ENCODE measurements at places on chromosomes 4 and X.

DNA sequence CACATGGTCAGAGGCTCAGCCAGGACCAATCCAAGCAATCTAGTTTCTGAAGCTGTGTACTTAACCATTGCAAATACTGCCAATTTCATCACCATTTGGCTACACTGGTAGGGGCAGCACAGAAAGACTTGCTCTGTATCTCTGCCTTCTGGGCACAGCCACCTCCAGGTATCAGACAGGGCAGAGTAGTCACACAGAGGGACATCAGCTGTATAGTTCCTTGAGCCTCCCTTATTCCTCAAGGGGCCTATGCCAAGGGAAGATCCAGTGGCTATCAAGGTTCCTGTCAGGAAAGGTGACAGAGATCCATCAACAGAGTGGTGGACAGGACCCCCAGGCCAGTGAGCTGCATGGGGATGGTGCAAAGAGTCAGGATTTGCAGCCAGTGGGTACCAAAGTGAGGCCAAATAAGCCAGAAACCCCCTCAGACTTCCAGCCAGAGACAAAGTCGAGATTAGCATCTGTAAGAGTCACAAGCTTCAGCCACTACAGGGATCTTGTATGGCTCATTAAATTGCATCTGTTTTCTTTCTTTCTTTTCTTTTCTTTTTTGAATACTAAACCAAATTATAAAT lies 381.6 kb upstream of the CPEB2 start:
- DNase-seq = no peak

GRCh38 chrX:30793075-30793766 lies 95.8 kb downstream of the TAB3 start:
- no peak for DNase-seq

GRCh38 chr4:38939165-38939564 lies 71.6 kb downstream of the FAM114A1 start:
- no peak for DNase-seq

DNA sequence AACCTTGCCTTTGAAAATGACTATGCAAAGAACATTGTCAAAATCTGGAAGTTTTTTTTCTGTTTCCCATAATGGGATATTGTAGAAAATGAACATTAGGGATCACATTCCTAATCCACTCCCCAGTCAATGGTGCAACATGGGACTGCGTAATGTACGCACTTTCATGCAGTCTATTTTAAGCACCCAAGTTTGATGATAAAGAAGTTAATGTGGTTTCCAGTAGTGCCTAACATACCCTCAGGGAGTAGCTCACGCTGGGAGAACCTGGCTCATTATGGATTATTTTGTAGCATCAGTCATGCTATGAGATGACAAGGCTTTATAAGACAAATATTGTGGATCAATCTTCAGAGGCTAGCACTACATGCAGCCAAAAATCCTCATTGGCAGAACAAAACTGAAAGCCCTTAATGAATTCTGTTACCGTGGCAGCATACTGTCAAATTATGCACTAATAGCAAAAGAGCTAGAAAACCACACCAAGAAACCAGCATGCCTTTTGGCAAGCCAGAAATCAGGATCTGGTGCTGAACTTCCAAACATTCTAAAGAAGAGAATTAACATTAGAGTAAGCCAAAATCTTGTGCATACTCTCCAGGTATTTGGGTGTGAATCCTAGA lies 1392.8 kb upstream of the TENM3 start:
- DNase-seq = no peak

GRCh38 chr4:101086801-101087586 lies 260.3 kb downstream of the PPP3CA start:
- DNase-seq = no peak

GRCh38 chr4:147958057-147958456 lies 226.2 kb downstream of the ARHGAP10 start:
- no peak for DNase-seq

DNA sequence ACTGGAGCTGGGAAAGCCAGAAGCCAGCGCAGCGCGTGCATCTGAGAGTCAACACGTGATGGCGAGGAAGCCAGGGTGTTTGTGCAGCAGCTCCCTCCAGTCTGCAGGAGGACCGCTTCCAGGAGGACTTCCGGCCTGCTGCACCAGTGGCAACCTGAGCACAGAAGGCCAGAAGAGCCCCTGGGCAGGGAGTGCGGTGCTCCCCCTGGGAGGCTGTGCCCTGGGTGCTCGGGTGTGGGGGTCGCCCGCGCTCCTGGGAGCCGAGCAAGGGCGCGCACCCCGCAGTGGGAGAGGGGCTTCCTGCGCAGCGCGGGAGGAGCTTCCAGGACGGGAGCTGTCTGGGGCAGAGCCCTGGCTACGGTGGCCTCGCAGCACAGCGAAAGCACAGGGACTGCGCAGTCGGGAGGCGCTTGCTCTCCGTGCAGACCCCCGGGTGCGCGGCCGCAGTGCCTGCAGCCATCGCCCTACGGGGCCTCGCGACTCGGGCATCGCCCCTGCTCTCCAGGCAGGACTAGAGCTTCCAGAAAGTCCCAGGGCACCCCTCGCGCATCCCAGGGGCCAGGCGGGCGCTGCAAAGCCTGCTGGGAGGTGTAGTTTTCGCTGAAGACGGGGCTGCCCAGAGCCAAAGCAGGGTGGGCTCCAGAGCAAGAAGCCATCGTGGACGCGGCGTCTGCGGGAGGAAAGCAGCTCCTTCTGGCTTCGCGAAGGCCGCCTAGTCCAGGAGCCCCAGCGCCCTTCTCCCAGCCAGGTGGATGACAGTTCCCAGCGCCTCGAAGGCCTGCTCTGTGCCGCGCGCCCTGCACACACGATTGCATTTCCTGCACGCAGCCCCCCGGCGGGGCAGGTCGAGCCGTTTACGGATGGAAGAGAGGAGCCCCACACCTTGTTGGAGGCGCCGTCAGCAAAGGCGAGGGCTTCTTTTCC lies 24.1 kb upstream of the WFS1 start:
- no peak for DNase-seq

DNA sequence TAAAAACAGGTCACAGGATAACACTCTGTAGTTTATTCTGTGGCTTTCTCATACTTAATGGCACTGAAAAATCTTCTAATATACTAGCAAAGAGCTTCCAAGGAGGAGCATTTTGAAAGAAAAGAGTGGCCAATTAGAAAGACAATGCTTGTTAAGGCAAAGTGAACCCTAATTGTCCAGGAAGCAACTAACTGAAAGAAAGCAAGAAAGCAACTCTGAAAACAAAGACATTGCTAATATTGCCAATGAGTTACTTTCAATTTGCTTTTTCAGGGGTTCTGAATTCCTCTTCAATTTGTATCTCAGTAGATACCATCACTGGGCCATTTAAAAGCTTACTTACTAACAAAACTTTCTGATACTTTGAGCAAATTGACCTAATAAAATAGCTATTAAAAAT lies 78.5 kb upstream of the MTNR1A start:
- no peak for DNase-seq

DNA sequence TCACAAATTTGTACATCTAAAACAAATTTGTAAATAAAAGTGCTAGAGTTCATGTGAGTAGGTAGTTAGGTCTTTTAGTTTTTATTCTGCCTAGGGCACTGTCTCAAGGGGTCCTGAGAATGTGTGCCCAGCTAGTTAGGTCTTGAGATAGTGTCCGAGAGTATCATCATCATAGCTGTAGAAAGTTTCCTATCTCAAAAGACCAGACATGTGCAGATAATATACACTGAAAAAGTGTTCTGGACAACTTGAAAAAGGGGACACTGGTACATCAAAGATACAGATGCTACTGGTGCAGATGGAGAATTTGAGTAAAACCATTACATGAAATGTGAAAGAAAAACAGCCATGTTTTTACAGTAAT lies 1.8 kb upstream of the ZCCHC4 start:
- no peak for DNase-seq

GRCh38 chr4:164802301-164802901 lies 48.5 kb downstream of the SMIM31 start:
- no peak for DNase-seq

DNA sequence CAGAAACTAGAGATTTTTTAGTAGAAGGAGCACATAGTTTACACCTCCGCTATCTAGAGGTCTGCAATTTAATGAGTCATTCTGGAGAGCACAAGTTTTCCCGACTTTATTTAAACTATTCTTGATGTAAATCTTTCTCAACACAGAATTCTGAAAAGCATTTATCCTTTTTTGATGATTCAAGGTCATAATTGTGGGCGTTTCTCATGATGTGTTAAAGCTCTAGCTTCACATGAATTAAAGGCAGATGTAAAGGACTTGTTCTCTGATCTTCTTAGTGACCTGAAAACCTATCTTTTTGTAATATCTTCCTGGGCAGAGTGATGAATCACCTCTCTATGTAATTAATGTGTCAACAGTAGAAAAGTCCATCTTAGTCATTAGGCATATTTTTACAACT lies 128.8 kb downstream of the COMMD8 start:
- DNase-seq = no peak

DNA sequence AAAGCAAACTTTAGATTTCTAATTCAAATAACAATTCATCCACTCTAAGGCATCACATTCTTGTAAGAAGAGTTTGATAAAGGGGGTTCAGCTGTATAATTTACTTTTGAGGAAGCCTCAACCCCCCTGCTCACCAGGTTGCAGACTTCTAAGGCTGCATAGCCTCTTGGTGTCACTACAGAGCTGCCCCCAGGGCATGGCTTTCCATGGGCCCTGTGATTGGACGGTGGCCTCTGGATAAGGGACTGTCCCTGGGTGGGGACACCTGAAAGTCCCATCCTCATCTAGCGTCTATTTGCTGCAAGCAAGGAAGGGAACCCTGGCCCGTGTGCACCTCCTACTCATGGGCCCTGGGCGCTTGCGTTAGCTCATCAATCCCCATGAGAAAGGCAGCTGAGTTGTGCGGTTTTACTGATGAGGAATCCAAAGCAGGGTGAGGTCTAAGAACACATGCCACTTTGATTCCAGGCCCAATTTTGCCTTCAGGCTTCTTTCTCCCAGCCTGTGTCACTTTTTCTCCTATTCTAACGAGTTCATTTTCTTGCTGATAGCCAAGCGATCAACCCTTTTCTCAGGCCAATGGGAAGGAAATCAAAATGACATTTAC lies 51.8 kb downstream of the SCML1 start:
- DNase-seq = no peak

DNA sequence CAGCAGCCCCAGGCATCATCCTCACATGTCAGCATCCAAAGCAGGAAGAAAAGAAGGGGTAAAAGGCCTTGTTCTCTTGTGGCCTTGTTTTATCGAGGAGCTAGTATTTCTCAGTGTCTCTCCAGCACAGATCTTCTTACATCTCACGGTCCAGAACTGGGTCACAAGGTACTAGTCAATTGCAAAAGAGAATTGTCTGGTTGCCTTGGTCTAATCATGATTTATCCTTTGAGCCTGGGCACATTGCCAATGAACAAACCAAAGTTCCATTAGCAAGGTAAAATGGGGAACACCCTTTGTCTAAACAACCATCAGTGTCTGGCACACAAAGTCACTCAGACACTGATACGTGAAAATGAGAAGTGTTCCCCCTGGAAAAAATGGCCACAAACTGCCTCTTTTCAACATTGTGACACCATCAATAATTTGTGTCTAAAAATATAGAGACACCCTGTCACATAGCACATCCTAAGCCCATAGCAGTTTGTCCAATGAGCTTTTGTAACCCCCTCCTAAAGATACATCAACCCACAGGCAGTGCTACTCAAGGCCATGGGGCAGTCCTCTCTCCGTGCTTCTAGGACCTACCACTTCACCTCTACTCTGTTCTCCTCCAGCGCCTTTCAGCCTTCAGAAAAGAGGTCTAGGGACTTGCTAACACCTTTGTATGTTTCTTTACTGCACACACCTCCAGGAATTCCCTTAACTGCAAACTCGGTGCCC lies 534.4 kb downstream of the MID1IP1 start:
- DNase-seq = peak; percentile 22

All from CD4-positive, alpha-beta T cell treated with Interleukin-2 at 100 ng/mL for 4 hours (primary cell).